HFF-Myc (cell line): ENCODE measurements at places on chromosomes 4 and X.
A peak's percentile ranks its signal among the peaks of the same experiment; 100 is the strongest.

- DNase-seq, result no peak
Measured at GRCh38 chrX:101057093-101057714, 5.3 kb upstream of the TRMT2B start.

GRCh38 chrX:153863251-153863991, 22.6 kb downstream of the L1CAM start:
- DNase-seq, result no peak

GRCh38 chrX:101655534-101655933, 4.1 kb downstream of the ARMCX2 start:
- DNase-seq, result no peak

GRCh38 chr4:2400841-2401609, 17.4 kb downstream of the ZFYVE28 start:
- no peak for DNase-seq

GRCh38 chr4:163331629-163332376, 593 bp downstream of the NPY1R start:
- DNase-seq, result no peak

DNA sequence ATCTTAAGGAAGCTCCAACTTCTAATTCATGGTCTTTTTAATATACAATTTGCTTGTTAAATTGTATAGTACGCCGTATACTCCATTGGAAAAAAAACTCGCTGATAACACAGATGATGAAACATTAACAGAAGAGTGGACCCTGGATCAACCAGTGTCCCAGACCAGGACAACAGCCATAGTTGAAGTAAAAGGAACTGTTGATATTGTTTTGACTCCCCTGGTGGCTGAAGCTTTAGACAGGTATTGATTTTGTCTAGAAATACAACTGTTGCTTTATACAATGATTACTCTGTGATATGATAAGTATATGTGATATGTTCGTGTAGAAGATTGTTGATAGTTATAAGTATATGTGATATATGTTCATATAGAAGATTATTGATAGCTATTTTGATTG, 91.7 kb downstream of the BLTP1 start:
- DNase-seq, result no peak

GRCh38 chrX:134738986-134739740, 80.9 kb upstream of the PLAC1 start:
- DNase-seq, result no peak

- peak; percentile 39 for DNase-seq
Measured at GRCh38 chr4:151484396-151485102, 75.6 kb downstream of the FHIP1A start.

GRCh38 chrX:38220024-38220414, 652 bp downstream of the SRPX start:
- peak; percentile 46 for DNase-seq

DNA sequence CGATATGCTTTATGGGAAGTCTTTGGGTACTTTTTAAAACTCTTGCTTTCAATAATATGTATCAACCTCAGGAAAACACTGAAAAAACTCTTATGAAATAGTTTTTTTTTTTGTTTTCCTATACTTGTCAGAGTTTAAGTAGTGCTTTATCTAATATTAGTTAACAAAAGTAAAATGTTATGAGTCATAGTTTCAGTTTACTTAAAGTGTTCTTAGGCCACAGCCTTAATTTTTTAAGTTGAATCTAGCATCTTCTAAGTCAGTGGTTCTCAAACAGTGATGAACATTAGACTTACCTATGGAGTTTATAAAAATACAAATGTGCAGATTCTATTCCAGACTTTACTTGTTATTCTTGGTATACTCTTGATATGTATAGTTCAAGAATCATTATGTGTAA, 26.3 kb upstream of the ADGRL3 start:
- no peak for DNase-seq

DNA sequence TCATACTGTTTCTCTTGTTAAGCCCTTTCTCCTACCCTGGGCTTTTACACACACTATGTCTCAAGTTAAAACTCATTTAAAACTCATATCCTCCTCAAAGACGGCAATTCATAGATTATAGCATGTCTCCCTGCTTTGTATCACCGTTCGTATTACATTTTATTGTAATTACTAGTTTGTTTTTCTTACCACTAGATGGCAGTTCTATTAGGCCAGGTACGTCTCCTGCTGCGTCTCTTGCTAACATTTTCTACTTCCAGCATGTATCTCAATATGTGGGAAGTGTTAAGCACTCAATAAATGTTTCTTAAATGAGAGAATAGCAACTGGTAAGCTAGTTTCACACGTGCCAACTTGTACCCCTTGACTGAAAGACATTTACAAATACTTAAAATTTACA, 450.3 kb upstream of the PCDH7 start:
- no peak for DNase-seq

GRCh38 chrX:12007881-12008280, 130.4 kb upstream of the FRMPD4 start:
- DNase-seq, result peak; percentile 44

DNA sequence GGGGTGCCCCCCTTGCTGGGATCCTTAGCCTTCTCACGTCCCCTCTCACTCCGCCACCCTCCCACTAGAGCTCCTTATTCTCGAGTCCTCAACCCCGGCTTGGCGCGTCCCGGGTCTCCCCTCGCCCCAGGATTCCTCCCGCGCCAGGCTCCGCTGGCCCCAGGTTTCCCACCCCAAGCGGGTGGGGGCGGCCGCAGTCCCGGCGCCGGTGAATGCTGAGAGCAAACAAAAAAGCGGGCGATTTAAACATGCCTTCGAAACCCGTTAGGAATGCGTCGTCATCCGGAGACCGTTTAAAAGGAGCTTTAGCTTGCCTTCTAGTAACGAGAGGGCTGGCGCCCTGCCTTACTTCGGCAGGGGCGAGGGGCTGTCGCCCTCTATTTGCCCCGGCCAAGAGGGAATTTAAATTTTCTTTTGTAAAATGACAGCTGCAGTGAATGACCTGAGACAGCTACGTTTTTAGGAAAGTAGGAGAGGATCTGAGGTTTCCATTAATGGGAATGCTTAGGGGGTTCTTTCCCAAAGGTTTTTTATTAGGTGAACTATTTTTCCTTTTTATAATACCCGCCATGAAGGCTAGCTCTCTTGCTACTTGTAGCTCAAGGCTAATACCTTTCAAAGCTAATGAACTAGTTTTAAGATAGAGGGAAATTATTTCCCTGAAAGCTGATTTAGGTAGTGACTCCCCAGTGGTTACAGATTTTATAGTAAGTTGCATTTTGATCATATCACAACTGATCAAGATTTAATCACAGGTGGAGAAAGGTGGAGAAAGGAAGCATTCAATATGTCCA, 3.1 kb downstream of the JADE1 start:
- DNase-seq, result peak; percentile 17

DNA sequence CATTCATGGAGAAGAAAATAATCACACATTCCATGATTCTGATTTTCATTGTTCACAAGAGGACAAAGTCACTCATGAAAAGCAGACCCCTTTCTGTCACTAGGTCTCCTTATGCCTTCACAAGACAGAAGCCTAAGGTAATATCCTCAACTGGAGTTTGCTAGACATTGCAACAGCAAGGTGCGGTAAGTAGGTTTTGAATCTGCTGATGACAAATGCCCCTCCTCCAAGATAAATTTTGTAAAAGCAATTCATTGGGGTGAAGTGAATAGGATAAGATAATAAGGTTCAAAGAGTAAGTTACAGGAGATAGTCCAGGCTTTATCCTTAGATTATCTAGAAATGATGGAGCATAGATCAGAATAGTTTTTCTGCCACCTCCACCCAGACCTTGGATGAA, 16.1 kb upstream of the CYP2U1 start:
- no peak for DNase-seq

DNA sequence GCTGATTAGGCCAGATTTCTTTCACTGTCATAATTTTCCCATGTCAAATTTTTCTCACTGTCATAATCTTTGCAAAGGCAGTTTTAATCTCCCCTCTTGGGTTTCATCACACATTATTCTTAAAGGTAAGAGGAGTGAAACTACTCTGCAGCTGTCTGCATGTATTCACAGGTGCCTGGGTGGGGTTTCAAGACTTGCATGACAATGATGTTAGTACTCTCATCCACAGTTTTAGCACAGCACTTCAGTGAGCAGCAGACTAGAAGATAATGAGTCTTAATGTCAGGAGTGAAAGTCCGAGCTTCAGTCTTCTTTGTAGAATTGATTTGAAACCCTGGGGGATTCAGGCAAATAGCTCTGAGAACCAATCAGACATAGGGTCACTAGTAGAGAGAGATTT, 182.5 kb upstream of the GALNT7 start:
- DNase-seq, result no peak
